ENCODE measurements at places on chromosomes 11 and 22.
A peak's percentile ranks its signal among the peaks of the same experiment; 100 is the strongest.

GRCh38 chr11:95999711-96000406 is 76.0 kb upstream of the MTMR2 start:
- no peak for DNase-seq

DNA sequence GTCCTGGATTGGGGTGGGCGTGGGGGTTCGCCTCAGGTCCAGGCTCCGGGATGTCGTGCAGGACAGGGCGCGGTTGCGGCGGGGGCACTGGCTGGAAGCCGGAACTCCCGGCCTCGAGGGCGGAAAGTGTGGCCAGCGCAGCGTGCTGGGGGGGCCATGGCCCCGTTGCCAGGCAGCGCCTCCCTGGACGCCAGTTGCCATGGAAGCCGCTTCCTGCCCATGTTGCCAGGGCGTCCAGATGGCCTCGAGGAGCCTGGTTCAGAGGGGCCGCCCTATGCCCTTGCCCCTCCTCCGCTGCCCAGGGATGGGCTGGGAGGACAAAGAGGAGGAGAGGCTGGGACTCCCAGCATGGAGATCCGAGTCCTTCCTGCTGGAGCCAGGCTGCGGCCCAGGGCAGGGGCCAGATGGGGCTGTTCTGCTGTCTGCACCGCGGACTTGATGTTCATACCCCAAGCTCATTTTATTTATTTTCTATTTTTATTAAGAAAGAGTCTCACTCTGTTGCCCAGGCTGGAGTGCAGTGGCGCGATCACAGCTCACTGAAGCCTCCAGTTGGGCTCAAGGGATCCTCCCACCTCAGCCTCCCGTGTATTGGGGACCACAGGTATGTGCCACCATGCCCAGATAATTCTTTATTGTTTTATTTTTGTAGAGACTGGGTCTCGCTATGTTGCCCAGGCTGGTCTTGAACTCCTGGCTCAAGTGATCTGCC is 4.6 kb upstream of the CCDC188 start:
- DNase-seq: peak; percentile 38

DNA sequence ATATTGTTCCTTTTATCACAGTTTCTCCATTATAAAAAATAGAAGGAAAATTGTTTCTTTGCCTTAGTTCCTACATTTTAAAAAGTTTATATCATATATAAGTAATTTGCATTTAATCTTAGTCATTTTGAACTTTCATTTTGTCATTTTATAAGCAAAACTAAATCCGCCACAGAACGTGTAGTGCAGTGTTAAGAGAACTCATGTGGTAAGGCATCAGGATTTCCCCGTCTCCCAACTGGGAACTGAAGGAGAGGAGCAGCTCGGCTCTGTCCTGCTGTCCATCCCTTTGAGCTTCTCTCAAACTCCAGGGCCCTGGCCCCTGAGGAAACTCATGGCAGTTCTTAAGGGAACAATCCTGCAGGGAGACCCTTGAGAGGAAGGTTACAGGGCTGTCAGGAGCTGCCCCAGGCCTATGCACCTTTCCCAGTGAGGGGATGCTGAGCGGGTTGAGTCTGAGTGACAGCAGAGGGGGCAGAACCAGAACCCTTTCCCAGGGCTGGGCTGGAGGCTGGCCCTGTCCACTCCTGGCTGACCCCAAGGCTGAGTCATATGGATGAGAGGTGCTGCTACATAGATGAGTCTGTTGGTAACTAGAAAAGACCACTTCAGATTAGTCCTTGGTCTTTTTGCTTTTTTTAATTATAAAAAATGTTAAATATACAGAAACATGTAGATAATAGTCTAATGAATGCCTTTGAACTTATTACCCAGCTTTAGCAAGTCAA is 333.1 kb downstream of the TBC1D22A start:
- DNase-seq: no peak

DNA sequence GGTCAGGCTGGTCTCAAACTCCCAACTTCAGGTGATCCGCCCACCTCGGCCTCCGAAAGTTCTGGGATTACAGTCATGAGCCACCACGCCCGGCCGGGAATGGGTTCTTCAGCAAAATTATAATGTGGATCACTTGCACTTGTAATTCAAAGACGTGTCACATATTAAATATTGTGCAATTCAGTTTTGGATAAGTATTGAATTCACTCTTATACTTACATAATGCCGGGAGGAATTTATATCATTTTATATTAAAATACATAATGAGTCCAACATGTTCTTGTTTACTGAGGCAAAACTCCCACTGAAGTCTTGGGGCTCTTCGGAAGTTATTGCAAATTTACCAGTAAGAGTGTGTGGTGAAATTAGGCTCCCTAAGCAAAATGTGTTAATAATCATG is 635.2 kb upstream of the LUZP2 start:
- DNase-seq: no peak
